ENCODE measurements at places on chromosomes 6 and 20. TPM values are rescaled to one million over a fixed set of nuclear protein-coding genes. Genes with fewer than 3 reads are reported as not detected.

- no peaks in the 10 kb centered on the region for H3K36me3 ChIP-seq
- H3K27ac ChIP-seq: no peak overlapping the region
- H3K4me1 ChIP-seq: no peaks in the 10 kb centered on the region
- no peak for DNase-seq
- H3K27me3 ChIP-seq: no peaks in the 10 kb centered on the region
These were observed 60.5 kb upstream of the MLIP start for GRCh38 chr6:54050750-54051149.

DNA sequence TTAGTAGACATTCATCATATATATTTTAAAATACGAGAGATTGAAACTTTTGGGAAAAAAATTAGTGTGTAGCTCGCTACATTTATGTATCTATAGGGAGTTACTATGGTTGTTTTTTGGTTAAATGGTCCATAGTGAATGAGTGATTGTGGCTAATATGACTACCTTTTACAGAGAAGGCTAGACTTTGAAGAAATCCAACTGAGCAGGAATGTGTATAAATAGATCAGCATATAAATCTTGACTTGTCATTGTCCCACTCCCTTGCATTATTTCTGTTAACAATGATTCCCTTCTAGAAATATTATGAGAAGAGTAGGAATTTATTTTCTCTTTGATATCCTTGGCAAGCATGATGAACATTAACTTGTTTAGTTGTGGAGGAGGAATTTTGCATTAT is 737.8 kb upstream of the MAP3K7 start:
- no peaks in the 10 kb centered on the region for H3K27me3 ChIP-seq
- H3K4me3 ChIP-seq: no peak overlapping the region
- no peaks in the 10 kb centered on the region for H3K36me3 ChIP-seq
- H3K4me1 ChIP-seq: peaks cover 2% of the 10 kb centered on the region
- DNase-seq: no peak

DNA sequence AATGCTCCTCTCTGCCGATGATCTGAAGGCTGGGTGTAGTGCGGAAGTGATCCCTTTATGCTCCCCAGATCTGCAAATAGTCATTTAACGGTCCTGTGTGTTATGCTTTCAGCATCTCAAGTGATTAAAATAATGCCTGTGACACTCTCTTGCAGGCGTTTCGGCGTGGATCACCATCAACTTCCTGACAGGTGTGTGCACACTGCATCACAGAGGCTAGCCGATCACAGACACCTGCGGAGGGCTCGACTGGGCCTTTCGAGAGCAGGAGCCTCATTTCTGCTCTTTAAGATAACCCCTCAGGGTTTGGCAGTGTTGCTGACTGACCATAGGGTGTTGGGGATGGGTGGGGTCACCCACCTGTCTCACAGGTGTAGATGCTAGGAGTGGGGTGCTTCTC is 20.0 kb downstream of the ENTPD6 start:
- no peak overlapping the region for H3K4me3 ChIP-seq
- H3K4me1 ChIP-seq: no peaks in the 10 kb centered on the region
- H3K27ac ChIP-seq: no peak overlapping the region
- DNase-seq: no peak

DNA sequence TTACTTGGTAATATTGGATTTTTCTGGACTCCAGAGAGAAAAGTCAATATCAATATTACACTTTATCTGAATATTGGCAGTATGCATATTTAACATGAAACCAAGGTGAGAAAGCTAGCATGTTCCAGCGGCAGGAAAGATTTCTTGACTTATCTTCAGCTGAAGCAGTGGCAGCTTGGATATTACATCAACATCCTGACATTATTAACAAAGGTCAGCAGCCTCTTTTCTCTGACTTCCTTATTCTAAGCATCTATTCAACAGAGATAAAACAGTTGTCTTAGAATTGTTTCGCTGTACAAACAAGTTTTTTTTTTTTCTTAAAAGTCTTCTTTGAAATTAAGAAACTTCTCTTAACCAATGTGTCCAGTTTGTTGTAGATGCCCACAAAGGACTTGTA is 11.8 kb downstream of the DCBLD1 start:
- DNase-seq: no peak
- H3K4me3 ChIP-seq: no peak overlapping the region
- no peaks in the 10 kb centered on the region for H3K27me3 ChIP-seq
- no peaks in the 10 kb centered on the region for H3K36me3 ChIP-seq

DNA sequence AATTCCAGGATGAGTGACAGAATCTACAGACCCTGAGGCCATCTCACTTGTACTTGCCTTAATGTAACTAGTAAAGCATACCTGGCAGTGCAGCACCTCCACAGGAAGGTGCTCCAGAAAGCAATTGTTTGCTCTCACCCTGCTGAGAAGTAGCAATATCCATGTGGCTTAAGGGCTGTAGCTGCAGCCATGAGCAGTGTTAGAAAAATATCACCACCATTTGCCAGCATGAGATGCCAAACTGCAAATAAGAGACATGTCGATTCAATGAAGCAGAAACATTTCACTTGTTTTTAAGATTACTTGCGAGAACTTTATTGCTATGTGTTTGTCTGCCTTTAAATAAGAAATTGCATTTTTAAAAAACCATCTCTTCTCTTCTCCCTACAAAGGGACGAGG is 151.5 kb downstream of the PRL start:
- H3K4me1 ChIP-seq: peaks cover 70% of the 10 kb centered on the region
- H3K36me3 ChIP-seq: no peaks in the 10 kb centered on the region
- no peak for DNase-seq

- no peaks in the 10 kb centered on the region for H3K36me3 ChIP-seq
- H3K4me1 ChIP-seq: peaks cover 3% of the 10 kb centered on the region
- DNase-seq: no peak
- H3K27me3 ChIP-seq: peaks cover 34% of the 10 kb centered on the region
- H3K27ac ChIP-seq: no peak overlapping the region
These were observed 597 bp upstream of the HINT3 start for GRCh38 chr6:125955973-125956372.

GRCh38 chr6:110635096-110635495 is 158.7 kb upstream of the SLC22A16 start:
- no peaks in the 10 kb centered on the region for H3K27me3 ChIP-seq
- peaks cover 3% of the 10 kb centered on the region for H3K36me3 ChIP-seq
- H3K4me3 ChIP-seq: no peak overlapping the region
- H3K4me1 ChIP-seq: no peaks in the 10 kb centered on the region
- no peak overlapping the region for H3K27ac ChIP-seq
- DNase-seq: no peak

GRCh38 chr6:20274137-20274536 is 61.9 kb upstream of the MBOAT1 start:
- H3K27ac ChIP-seq: no peak overlapping the region
- H3K4me1 ChIP-seq: peaks cover 20% of the 10 kb centered on the region
- H3K36me3 ChIP-seq: no peaks in the 10 kb centered on the region
- H3K4me3 ChIP-seq: no peak overlapping the region

DNA sequence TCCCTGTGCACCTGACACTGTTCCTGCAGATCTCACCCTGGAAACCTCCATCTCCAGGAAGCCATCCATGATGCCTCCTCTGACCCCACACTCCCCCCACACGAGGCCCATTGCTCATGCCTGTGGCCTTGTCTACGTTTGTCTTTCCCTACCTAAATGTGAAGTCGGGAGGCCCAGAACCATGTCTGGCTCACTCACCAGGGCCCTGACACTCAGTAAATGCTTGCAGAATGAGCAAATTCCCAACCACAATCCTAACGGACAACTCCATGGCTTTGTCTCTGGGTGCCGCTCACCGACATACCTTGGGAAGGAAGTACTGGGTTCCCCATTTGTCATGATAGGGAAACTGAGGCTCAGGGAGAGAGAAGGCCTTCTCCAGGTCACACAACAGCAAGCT is 7.3 kb downstream of the PEDS1 start:
- DNase-seq: no peak
- H3K27ac ChIP-seq: peak overlapping the region; percentile 71
- peak overlapping the region; percentile 31 for H3K4me3 ChIP-seq
- no peaks in the 10 kb centered on the region for H3K27me3 ChIP-seq

DNA sequence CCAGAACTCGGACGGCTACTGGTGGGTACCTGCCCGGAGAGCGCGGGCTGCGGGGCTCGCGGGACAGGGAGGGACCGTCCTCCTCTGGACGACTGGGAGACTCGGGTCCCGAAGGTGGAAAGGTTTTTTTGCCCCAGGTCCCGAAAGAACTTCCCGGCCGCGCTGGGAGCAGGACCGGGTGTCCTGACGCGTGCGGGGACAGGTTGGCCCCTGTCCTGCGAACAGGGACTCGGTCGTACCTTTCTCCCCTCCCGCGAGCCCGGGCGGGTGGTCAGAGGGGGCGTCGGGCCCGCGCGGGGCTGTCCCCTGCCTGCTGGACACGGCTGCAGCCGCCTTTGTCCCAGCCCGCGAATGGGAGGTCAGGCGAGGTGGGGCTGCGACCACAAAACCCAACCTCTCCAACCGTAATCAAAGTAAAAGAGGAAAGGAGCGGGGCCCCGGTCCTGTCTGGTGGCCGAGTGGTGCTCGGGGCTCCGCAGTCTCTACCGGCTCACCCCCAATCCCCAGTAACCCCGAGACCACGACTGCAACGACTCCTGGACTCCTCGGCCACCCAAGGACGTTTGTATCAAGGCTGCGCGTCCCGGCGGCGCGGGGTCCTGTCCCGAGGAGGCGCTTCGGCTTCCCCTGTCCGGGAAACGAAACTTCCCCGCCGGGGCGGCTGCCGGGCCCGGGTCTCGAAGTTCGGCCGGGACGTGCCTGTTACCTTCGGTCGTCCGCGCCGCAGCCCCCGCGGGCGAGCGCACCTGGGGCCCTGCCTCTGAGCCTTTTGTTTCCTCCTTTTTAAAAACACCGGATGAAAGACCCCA is 798 bp downstream of the DSP start:
- H3K27ac ChIP-seq: peak overlapping the region; percentile 51
- H3K4me1 ChIP-seq: peaks cover 18% of the 10 kb centered on the region
- peaks cover 93% of the 10 kb centered on the region for H3K27me3 ChIP-seq
- H3K4me3 ChIP-seq: peak overlapping the region; percentile 86
- peak; percentile 40 for DNase-seq
- no peaks in the 10 kb centered on the region for H3K36me3 ChIP-seq

DNA sequence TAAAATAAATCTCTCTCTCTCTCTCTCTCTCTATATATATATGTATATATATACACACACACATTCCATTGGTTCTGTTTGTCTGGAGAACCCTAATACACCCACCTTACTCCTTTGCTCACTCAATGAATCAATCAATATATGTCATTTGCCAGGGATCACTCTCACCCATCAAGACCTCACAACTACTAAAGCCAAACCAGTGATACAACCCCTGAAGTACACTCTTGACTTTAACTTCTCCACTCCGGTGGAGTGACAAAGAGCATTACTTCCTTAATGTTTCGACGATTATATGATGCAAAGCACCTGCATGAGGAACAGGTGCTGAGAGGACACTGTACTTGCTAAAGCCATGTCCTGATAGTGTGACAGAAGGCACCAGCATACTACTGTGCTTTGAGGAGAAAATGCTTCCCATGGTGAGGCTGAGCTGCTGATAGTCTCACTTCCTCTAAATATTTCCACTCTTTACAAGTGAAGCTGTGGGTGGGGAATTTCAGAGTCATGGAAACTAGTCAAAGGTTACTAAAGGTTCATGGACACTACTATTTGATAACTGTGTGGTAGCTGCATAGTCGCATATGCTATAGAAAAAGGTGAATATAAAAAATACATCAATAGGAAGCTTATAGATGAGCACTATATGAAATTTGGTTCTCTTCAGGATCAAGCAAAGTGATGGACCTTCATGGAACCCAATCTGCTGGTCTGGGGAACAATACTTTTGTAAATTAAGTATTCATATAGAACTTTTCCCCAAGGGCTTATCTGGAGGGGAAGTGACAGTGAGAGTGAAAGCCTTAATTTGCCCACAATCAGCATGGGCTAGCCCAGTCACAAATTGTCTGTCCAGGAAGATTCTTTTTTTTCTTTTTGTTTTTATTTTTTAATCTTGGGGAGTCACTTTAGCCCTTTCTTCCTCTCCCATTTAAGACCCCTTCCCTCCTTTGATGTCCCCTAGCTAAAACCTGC is 141.9 kb upstream of the NEDD9 start:
- peaks cover 6% of the 10 kb centered on the region for H3K36me3 ChIP-seq
- H3K27me3 ChIP-seq: no peaks in the 10 kb centered on the region
- H3K27ac ChIP-seq: no peak overlapping the region

DNA sequence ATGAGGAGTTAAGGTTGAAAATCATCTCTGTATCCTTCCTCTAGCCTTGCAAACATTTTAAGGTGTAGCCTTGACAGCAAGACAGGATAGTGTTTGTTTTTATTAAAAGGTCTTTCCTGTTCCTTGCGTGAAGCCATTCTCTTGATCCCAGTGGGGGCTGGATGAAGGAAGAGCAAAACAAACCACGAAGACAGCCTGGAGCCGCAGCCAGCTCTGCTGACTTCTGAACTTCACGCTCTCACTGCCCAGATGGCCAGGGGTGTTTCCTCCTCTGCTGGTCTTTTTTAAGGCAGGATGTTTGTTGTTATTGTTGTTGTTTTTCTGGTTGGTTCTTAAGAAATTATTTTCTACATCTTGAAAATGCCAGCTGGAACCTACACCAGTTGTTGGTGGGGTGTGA is 156.4 kb downstream of the MTHFD1L start:
- H3K4me3 ChIP-seq: peak overlapping the region; percentile 17
- no peaks in the 10 kb centered on the region for H3K27me3 ChIP-seq
- no peak overlapping the region for H3K27ac ChIP-seq
- no peak for DNase-seq

DNA sequence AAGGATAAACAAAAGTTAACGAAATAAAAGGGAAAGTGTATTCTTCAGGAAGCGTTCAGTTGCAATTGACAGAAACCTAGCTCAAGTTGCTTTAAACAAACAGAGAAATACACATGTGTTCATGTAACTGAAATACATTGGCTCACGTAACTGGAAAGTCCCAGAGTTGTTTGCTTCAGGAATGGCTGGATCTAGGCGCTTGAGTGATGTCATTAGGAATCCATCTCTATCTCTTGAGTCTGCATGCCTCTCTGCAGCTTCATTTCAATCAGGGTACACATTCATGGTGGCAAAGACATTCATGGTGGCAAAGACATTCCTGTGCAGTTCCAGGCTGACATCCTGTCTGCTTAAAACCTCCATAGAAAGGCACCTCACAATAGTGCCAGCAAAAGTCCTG is 45.4 kb upstream of the EYA2 start:
- no peaks in the 10 kb centered on the region for H3K36me3 ChIP-seq
- peaks cover 12% of the 10 kb centered on the region for H3K4me1 ChIP-seq
- H3K27me3 ChIP-seq: no peaks in the 10 kb centered on the region
- no peak overlapping the region for H3K4me3 ChIP-seq
- no peak for DNase-seq

DNA sequence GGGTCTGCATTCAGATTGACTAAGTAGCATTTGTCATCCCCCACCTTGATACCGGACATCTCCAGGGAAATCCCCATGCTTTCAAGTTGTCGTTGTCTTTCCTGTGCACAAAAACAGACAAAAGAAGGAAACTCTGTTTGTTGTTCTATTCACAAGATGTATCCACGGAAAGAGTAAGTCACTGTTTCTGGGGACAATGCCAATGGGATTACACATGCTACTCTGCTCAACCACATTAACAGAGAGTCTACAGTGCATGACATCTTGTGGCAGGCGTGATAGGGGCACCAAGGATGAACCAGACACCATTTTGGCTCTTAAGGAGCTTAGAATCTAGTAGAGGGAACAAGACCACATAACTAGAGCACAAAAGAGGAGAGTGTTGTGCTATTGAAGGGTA is 124.4 kb upstream of the NUP153 start:
- no peaks in the 10 kb centered on the region for H3K4me1 ChIP-seq
- peaks cover 17% of the 10 kb centered on the region for H3K36me3 ChIP-seq
- H3K27ac ChIP-seq: no peak overlapping the region
- no peak for DNase-seq

GRCh38 chr6:25193460-25194171 is 85.6 kb upstream of the CARMIL1 start:
- H3K4me1 ChIP-seq: peaks cover 7% of the 10 kb centered on the region
- H3K4me3 ChIP-seq: no peak overlapping the region
- DNase-seq: no peak
- no peaks in the 10 kb centered on the region for H3K27me3 ChIP-seq
- no peaks in the 10 kb centered on the region for H3K36me3 ChIP-seq
- H3K27ac ChIP-seq: no peak overlapping the region

SNAP91 gene
- 8.7 TPM for total RNA-seq

NELFCD gene
- total RNA-seq: 117 TPM

OLIG3 gene
- 0.14 TPM for total RNA-seq

C6orf163 gene
- 4.5 TPM for total RNA-seq

Measured in neural crest cell (in vitro differentiated cells).